ENCODE measurements at places on chromosomes 3 and 15.

DNA sequence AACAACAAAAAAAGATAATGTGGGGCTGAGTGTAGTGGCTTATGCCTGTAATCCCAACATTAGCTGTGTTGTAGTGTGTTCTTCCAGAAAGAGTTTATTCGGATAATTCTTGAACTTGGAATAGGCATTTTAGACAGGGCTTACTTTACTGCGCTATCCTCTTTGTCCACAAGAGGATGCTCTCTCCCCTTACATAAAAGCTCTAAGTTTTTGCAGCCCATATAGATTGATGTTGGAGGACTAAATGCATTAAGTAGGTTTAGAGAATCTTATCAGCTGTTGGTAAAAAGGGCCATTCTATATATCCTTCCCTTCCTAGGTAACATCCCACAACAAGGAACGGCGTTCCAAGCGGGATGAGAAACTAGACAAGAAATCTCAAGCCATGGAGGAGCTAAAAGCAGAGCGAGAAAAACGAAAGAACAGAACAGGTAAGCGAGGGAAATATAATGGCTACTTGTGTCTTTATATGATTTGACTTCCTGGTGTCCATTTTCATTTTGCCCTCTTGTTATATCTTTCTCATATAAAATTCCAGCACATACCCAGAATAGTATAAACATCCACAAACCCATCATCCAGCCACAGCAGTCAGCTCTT, 27.8 kb upstream of the ITPKA start:
- DNase-seq: peak; percentile 42

DNA sequence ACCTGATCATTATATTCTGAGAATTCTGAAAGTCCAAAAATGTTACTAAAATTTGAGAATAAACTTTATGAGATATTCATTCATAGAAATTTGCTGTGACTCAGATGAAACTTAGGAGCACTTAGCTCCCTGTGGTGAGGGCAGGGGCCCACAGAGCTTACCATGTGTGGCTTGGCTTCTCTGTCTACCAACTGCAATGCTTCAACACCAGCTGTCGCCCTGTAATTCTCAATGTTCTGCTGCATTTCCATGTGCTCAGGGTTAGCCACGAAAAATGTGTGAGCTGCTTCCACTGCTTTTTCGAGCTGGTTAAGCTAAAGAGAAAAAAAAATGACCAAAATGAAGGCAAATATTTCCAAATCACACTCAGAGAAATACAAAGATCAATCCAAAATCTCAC, 125.6 kb downstream of the P3H2 start:
- no peak for DNase-seq

GRCh38 chr15:31500766-31501449, 174.3 kb downstream of the KLF13 start:
- peak; percentile 0 for DNase-seq

- DNase-seq: no peak
Observed at GRCh38 chr15:91407269-91407889, 307.3 kb downstream of the SV2B start.

- no peak for DNase-seq
Observed at GRCh38 chr15:52699457-52699856, 20.3 kb upstream of the ATOSA start.

- no peak for DNase-seq
Observed at GRCh38 chr3:194745422-194746184, 59.9 kb downstream of the FAM43A start.

GRCh38 chr3:159806412-159806811, 182.2 kb upstream of the IL12A start:
- no peak for DNase-seq

DNA sequence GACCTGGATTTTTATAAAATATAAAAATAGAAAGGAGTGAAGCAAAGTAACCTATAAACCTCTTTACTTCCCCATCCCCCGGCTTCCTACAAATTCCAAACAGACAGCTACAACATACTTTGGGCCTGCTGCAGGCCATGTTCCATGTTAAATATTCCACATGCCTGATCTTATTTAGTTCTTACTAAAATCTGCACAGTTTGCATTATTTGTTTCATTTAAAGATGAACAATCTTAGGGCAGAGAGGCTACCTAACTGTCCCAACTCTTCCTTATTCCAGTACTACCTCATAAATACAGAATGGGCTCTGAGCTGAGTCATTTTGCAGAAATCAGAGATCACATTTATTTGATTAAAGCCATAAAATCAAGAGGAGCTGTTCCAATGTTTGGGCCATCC, 665.0 kb downstream of the PDCD6IP start:
- DNase-seq: no peak

GRCh38 chr15:62550106-62550505, 385.0 kb upstream of the C2CD4B start:
- no peak for DNase-seq

DNA sequence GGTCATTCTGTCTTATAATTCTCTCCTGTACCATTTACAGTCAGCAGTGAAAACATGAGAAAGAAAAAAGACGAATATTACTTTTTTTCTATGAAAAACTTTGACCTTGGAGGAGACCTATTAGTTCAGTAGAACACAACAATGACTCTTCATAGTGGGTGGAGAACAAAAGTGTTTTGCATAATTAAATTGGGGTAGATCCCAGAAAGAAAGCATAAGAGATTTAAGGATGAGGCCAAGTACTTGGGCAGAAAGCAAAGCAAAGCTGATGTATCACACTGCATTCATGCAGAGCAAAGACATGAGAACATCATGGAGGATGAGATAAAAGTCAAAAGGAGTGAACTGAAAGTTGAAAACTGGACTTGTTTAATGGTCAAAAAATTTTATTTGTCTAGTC, 1273.4 kb downstream of the ROBO2 start:
- no peak for DNase-seq

GRCh38 chr3:193585530-193585929, 7.5 kb upstream of the OPA1 start:
- DNase-seq: no peak

DNA sequence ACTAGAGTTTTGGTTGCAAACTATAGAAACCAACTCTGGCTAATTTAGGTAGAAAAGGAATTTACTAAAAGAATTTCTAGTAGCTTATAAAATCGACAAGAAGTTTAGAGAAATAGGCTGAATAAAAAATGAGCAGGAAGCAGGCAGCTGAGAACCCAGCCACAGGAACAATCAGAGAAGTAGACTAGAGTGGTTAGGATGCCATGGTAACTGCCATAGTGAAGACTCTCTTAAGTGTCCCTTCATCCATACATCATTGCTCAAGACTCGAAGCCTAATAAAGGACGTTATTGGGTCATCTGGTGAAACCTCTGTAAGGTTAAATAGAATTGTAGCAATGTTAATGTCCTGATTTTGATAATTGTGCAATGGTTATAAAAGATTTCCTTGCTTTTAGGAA, 13.8 kb downstream of the AVEN start:
- DNase-seq: no peak

GRCh38 chr3:1527786-1528185, 435.0 kb downstream of the CNTN6 start:
- DNase-seq: no peak

GRCh38 chr15:73928971-73929627, 2.8 kb downstream of the LOXL1 start:
- DNase-seq: no peak

GRCh38 chr3:152374262-152374990, 105.7 kb downstream of the MBNL1 start:
- no peak for DNase-seq

DNA sequence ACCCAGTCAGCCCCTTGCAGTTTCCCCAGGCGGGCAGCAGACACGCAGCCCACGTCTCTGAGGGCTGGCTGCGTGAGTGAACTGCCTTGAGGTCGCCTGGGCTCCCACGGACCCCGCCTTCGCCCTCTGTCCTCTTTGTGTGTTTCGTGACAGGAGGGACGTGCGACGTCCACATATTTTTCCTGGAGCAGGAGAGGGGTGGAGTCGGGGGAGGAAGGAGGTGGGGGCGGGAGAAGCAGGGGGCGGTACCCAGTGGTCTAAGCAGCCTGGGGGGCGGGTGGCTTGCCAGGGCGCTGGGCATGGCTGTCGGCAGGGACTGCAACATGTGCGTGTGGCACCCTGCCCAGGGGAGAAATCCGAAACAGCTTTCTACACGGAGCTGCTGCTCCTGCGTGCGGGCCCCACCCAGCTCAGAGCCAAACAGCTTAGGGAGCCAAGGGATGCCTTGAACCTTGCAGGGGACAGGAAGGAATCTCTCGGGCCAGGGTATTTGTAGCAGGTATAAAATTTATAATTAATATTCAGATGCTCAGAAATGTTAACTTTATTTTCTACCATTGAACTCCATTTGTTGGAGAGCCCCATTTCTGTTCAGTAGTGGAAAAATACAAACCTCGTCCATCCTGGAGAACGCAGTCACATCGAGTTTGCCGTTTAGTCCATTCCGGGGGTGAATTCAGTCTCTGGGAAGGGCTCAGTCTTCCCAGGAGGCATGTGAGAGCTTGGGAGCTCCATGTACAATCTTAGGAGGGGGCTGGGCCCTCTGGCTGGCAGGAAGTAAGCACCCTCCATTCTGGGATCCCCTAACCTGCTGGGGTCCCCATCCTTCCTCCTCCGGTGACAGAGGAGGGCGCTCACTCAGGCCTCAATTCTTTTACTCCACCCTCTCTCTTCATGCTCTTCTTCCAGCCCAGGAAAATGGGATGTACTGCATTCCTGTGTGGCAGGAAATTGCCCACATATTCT, 79.1 kb upstream of the MEF2A start:
- no peak for DNase-seq

DNA sequence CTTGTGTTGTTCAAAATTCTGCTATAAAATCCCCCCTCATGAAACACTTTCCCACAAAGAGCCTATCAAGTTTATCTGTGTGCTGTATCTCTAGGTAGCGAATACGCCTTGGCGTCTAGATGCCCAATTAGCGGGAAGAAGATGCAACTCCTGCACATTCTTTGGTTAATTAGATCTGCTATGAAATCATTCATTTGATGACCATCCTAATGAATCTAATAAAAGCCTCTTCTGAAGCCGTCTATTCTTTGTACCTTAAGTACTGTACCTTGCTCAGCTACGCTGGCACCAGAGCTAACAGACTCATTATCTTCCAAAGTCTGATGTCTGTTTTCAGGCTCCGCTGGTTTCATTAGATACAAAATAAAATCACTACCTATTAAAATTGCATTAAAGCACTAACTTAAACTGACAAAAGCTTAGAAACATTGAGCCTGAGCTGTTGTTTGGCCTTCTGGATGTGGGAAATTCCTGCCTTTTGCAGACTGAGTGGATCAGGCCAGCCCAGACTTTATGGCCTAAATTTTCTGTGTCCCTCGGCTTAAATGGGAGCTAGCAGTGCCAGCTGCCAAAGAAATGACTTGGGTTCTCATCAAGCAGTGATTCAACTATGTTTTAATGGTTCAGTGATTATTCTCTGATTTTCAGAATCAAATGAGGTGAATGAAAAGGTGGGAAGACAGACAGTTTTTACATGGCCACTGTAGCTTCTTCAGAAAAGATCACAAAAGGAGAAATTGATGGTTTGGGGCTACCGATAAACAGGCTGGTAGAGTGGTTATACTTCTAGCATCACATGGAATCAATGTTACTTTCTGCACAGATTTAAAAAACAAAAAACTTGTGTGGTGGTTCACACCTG, 28.4 kb upstream of the CHST2 start:
- DNase-seq: no peak

- DNase-seq: no peak
Observed at GRCh38 chr3:44125882-44126281, 115.8 kb upstream of the TOPAZ1 start.

DNA sequence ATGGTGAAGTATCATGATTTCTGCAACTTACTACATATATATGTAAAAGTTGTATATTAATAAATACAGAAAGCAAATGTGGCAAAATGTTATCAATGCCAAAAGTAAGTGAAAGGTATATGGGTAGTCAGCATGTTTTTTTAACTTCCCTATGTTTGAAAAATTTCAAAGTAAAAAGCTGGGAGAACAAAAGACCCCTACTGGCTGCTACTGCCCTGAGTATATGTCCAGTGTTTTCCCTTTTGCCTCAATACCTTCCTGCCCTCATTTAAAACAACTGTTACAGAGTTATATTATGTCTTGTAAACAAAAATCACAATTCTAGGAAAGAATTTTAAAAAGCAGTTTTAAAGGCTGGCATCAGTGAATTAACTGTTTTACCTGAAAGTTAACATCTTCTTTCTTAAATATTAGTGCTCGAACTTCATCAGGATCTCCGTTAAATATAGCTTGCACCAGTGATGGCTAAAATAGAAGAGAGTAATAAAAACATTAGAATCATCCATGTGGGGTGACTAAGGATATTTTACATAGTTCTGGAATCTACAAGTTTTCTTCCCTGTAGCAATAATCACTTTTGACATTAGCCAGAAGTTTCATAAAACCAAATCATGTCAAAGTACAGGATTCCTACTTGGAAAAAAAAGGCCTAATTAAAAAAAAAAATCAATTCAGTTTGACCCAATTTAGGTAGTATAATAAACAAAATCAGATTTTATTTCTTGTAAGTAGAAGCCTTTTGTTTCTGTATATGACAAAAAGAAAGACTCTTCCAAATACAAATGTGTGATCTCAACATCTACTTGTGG, 2.7 kb downstream of the ANKRD28 start:
- DNase-seq: no peak

GRCh38 chr15:84973492-84974460, 7.9 kb upstream of the PDE8A start:
- DNase-seq: no peak

- DNase-seq: no peak
Observed at GRCh38 chr3:119314821-119315220, 20.6 kb downstream of the ARHGAP31 start.

- DNase-seq: peak; percentile 5
Observed at GRCh38 chr3:27312044-27312668, 57.0 kb downstream of the NEK10 start.

GRCh38 chr15:57911247-57911646, 154.3 kb downstream of the ALDH1A2 start:
- no peak for DNase-seq

DNA sequence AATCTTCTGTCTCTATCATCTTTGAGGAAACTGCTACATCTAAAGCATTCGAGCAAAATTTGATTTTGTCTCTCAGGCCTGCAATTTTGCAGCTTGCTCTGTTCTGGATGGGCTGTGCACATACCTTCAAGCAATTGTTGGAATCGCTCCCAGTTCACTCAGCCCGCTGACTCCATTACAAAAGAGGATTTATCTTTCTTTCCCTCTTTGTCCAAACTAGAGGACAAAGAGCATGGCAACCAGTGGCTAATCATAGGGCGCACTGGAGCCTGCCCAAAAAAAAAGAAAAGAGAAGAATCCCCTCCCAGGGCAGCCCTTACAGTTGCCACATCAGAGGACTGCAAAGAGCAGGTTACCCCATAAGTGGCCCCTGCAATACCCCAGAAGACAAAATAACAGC, 49.0 kb upstream of the DUT start:
- no peak for DNase-seq

DNA sequence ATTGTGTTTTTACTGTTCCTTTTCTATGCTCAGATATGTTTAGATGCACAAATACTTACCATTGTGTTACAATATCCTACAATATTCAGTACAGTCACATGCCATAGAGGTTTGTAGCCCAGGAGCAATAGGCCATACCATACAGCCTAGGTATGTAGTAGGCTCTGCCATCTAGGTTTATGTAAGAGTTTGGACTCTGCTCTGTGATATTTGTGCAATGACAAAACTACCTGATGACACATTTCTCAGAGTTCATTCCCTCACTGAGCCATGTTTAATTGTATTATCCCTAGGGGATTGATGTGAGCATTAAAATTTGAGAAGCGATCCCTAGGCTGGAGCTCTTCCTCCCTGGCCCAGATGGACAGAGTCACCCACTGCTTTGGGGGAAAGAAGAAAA, 270.0 kb upstream of the PROK2 start:
- no peak for DNase-seq

GRCh38 chr3:34972481-34972880, 666.8 kb upstream of the ARPP21 start:
- DNase-seq: no peak

All from stimulated activated CD4-positive, alpha-beta T cell treated with anti-CD3 and anti-CD28 coated beads, Interleukin-4, amount 100 ng/mL, for 24 hours (primary cell).